ENCODE measurements at places on chromosomes 1 and 21. TPM values are rescaled to one million over a fixed set of nuclear protein-coding genes. Genes with fewer than 3 reads are reported as not detected.

The PIK3C2B gene
- total RNA-seq: 23.9 TPM

The RPS6KA1 gene
- total RNA-seq: 11.8 TPM

The SYTL1 gene
- total RNA-seq: 3.6 TPM

- H3K4me1 ChIP-seq: peaks cover 22% of the 10 kb centered on the region
- no peak for DNase-seq
- H3K36me3 ChIP-seq: no peaks in the 10 kb centered on the region
- no peaks in the 10 kb centered on the region for H3K27me3 ChIP-seq
- H3K27ac ChIP-seq: no peak overlapping the region
Observed at GRCh38 chr1:227544067-227545050, 19.0 kb upstream of the ZNF678 start.

DNA sequence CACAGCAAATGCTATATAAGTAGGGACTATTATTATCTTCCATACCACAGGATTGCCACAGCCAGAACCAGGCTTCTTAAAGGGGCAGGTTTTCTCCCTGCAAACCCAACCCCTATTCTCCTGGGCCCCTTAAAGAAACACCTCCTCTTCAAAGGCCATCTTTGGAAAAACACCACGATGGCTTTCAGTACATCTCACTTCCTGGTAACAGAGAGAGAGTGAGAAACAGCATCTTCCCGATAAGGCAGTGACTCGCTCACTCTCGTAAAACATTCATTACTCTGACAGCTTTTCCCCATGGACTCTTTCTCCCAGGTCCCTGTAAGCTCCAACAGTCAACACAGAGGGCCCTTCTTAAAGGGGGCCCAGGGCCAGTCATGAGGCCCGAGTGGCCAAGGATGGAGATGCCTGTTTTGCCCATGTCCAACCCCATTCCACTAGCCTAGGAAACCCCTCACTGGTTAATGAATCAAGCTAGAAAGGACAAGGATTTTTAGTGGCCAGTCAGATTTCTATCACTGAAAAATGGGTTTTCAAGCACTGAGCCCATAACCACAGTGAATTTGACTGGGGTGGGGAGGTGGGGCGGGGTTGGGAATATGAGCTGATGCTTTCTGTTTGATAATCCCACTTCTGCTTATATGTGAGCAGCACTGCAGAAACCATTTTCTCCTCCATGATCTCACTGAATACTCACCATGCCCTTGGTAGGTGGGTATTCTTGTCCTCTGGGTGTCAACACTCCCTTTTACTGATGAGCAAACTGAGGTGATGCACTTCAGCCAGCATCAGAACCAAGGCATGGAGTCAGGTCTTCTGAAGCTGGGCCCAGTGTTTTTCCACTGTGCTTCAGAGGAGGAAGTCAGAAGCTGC, 3.6 kb upstream of the NAV1 start:
- H3K4me3 ChIP-seq: no peak overlapping the region
- H3K4me1 ChIP-seq: peaks cover 35% of the 10 kb centered on the region
- H3K27ac ChIP-seq: no peak overlapping the region
- DNase-seq: no peak
- H3K36me3 ChIP-seq: no peaks in the 10 kb centered on the region

- H3K27ac ChIP-seq: no peak overlapping the region
- H3K27me3 ChIP-seq: no peaks in the 10 kb centered on the region
- no peaks in the 10 kb centered on the region for H3K36me3 ChIP-seq
- no peaks in the 10 kb centered on the region for H3K4me1 ChIP-seq
- no peak overlapping the region for H3K4me3 ChIP-seq
Observed at GRCh38 chr1:114609026-114609425, 27.6 kb upstream of the BCAS2 start.

DNA sequence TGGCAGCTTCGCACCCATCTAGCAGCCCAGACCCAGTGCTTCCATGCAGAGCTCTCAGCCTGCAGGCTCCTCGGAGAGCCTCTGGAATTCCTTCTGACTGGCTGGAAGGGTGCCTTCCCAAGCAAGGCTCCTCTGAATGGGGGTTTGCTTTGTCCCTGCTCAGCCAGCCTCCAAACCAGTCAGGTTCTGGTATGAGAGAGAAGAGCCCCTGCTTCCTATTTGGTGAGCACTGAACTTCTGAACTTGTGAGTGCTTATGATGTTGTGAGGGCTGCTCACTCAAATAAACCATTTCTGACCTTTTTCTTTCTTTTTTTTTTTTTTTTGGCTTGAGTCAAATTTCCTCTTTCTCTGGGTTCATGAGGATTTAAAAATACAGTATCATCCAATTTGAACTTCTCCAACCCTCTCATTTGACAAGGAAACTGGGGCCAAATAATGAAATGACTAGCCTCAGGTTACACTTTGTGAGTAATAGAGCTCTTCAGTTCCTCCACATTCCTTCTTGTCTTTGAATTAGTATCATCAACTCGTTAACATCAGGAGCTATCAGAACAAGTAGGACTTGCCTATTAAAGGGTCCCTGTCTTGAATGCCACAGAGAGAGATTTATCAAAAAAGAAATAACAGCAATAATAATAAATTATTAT, 39.6 kb downstream of the GFI1 start:
- H3K27me3 ChIP-seq: no peaks in the 10 kb centered on the region
- H3K4me3 ChIP-seq: no peak overlapping the region
- no peak overlapping the region for H3K27ac ChIP-seq
- H3K36me3 ChIP-seq: no peaks in the 10 kb centered on the region
